ENCODE measurements at places on chromosomes 2 and 18. TPM values are rescaled to one million over a fixed set of nuclear protein-coding genes. Genes with fewer than 3 reads are reported as not detected.

- no peak for DNase-seq
Observed at GRCh38 chr2:144570566-144570965, 50.6 kb upstream of the ZEB2 start.

STARD6 gene
- total RNA-seq = not detected

FAP gene
- total RNA-seq = 0.88 TPM

AMER3 gene
- total RNA-seq = not detected

GRCh38 chr2:32005371-32005976 is 5.3 kb downstream of the MEMO1 start:
- no peak for DNase-seq

GPBAR1 gene
- 0.89 TPM for total RNA-seq

GRCh38 chr2:58137221-58137620 is 90.6 kb downstream of the VRK2 start:
- no peak for DNase-seq

LGALSL gene
- total RNA-seq = 1.0 TPM

VIT gene
- total RNA-seq = 0.14 TPM

DNA sequence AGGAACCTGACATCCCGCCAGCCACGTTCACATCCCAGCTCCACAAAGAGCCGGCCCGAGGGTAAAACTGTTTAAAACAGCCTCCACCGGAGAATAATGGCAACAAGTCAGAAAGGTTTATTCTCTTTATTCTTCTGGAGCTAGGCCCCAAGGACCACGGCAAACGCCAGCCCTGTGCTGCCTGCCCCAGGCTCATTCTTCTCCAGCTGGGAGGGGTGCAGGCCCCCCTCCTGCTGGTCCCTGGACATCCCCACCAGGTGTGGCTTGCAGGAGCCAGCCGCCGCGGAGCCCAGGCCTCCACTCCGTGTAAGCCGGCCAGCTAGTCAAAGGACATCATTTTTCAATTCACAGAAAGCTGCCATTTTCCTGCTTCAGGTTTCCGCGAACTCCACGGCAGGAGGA is 65.8 kb upstream of the SALL3 start:
- DNase-seq = no peak

DNA sequence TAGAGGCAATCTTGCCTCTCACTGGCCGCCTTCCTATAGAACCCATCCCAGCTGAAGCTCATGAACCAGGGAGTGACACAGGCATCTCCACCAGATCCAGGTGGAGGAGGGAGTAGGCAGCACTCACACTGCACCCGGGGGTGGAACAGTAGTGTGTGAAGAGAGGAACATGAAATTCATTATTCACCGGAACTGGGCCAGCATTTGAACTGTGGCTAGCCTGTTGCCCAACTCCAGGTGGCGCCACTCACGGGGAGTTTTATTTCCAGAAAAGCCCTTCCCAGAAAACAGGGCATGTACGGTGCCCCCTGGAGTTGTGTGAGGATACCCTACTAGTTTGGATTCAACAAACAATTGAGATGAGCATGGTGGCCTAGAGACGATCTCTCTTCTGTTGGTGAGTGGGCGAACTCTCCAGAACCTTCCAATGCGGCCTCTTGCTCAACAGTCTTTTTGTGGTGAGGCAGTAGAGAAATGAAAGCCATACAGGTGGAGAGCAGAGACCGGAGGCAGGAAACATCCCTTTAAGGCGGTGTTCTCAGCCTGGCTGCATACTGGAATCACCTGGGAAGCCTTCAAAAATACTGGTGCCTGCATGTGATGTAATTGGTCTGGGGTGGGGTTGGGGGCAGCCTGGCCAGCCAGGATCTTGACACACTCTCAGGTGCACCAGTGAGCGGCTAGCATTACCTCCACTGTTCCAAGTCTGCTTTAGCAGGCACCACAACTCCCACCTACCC is 73.5 kb upstream of the NEDD4L start:
- DNase-seq = no peak
